Umbilical cord (tissue), 2 donors: ENCODE measurements at places on chromosomes 4 and X. TPM values are rescaled to one million over a fixed set of nuclear protein-coding genes. Genes with fewer than 3 reads are reported as not detected.

The RIBC1 gene
- total RNA-seq = not detected

The NCAPG gene
- 10.4 TPM for total RNA-seq

GRCh38 chr4:139171876-139172691 lies 4.9 kb downstream of the ELF2 start:
- no peak for DNase-seq

DNA sequence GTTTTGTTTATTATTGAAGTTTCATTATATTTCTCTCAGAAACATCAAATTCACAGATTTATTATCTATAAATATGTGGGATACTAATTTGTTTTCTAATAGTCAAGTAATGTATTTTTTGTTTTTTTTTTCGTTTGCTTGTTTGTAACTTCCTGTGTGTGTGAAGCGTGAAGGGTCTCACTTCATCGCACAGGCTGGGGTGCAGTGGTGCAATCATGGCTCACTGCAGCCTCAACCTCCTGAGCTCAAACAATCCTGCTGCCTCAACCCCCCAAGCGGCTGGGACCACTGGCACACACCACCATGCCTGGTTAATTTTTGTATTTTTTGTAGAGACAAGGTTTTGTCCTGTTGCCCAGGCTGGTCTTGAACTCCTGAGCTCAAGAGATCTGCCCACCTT lies 55.1 kb downstream of the SH3RF1 start:
- no peak for DNase-seq

DNA sequence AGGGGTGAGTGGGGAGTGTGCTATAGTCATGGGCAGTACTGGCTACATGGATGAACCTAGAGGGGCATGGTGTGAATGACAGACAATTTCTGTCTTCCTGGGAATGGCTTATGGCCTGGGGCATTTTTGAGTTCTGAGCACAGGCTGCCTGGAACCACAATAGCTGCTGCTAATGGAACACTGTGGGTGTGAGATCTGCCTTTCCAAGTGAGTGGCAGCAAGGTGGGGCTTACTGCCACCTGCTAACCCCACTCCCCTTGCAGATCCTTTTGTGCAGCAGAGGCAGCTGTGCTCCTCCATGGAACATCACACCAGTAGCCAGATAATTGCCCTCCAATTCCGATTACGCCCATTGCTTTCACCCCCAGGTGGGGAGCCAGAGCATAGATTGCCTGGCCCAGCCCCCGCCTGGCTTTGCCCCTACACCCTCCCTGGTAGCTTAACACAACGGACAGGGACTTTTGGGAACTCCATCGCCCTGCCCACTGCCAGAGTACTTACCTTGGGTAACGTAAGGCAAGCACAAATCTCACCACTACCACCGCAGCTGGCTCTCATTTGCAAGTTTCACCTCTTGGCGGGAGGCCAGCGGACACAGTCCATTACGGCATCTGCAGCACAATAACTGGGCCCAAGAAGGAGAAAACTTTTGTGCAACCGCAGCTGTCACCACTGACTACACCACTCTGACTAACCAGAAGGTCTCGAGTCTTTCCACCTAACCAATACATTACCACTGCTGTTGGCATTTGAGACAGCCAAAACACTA lies 421.2 kb upstream of the NWD2 start:
- DNase-seq = no peak

DNA sequence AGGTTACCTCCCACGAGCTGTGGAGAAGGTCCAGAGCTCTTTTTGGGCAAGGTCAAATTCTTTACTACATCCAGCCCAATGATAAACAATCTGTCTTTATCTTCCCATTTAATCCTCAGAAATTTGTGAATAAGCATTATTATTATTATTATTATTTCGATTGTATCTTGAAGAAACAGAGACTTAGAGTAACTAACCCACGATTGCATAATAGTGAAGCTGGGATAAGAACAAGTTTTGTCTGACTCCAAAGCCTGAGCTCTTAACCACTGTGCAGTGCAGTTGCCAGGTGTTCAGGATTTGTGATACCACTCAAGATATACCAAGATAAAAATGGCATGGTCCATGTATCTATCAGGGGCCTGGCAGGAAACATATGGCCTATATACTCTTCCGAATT lies 166.5 kb upstream of the LDB2 start:
- DNase-seq = no peak
